ENCODE measurements at places on chromosomes 2 and 18.

- DNase-seq: no peak
Observed at GRCh38 chr18:2087877-2088673, 483.2 kb downstream of the METTL4 start.

DNA sequence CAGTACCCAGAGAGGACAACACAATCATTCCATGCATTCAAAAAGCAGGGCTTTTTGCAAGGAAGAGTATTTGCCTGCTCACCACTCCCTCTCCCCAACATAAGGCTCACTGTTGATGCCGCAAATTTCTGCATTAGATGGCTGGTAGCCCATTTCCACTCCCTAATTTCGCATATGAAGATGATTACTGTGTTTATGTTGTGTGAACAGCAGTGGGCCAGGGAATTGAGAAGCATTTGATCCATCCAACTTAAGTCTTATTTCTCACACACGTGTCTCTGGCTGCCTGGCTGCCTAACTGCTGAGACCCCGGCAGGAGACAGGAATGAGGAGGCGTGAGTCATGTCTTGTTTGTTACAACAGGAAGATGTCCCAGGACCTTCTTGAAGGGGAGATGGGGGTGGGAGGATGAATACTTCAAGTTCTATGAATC is 294.1 kb downstream of the ALK start:
- no peak for DNase-seq

- DNase-seq: no peak
Observed at GRCh38 chr2:176479961-176480360, 210.7 kb downstream of the MTX2 start.

- DNase-seq: no peak
Observed at GRCh38 chr2:233140077-233140585, 80.0 kb downstream of the INPP5D start.

DNA sequence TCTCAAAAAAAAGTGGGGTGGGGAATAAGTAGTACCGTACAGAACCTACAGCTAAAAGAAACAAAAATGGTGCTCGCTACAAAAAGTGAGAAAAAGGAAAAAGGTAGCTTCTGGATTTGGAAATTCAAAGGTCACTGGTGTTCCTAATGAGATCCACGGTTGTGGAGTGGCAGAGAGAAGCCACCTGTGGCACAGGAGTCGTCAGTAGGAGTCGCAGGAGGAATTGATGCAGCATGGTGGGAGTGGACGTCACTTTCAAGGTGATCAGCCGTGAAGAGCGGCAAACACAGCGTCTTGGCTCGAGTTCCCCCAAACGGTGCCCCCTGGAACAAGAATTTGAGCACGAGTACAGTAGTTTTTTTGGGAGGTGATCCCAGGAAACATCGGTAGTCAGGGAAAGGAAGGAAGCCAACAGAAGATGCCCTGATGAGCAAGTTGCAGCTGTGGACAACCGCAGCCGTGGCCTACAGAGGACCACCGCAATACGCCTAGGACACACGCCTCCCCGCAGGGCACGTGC is 1.4 kb upstream of the TTL start:
- no peak for DNase-seq

Data from stimulated activated CD8-positive, alpha-beta memory T cell treated with anti-CD3 and anti-CD28 coated beads, Interleukin-7, amount 100 ng/mL, for 4 hours (primary cell).